HCT116 (cell line): ENCODE measurements at places on chromosomes 6 and 20. TPM values are rescaled to one million over a fixed set of nuclear protein-coding genes. Genes with fewer than 3 reads are reported as not detected.

RIPOR3 gene
- total RNA-seq, result 0.22 TPM

GJA10 gene
- total RNA-seq, result not detected

LGSN gene
- 0.30 TPM for total RNA-seq

GRCh38 chr6:100730001-100730980, 150.8 kb downstream of the ASCC3 start:
- no peak for DNase-seq

DNA sequence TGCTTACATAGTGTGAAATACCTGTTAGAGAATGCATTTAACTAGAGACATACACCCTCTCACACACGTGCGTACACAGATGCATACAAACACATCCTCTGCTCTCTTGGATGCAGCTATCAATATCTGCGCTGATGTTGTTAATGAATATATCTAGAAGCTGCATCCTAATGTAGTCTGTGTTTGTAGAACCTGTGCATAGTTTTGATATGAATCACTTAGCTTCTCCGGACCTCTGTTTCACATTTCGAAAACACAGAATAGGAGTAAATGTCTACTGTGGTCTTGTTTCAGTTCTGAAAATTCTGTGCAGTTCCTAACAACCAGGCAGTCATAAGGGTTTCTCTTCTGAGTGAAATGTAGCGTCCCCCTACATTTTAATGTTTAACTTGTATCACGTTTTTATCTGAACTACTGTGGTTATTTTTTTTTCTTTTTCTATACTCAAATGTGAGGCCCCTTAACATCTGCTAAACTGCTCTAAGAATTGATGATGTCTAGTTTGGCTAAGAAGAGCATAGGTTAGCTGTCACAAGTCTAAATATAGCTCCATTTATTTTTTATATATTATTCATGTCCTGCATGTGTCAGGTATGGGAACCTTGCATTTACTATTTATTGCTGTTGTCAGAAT, 254.5 kb downstream of the TMEM242 start:
- DNase-seq, result no peak

DNA sequence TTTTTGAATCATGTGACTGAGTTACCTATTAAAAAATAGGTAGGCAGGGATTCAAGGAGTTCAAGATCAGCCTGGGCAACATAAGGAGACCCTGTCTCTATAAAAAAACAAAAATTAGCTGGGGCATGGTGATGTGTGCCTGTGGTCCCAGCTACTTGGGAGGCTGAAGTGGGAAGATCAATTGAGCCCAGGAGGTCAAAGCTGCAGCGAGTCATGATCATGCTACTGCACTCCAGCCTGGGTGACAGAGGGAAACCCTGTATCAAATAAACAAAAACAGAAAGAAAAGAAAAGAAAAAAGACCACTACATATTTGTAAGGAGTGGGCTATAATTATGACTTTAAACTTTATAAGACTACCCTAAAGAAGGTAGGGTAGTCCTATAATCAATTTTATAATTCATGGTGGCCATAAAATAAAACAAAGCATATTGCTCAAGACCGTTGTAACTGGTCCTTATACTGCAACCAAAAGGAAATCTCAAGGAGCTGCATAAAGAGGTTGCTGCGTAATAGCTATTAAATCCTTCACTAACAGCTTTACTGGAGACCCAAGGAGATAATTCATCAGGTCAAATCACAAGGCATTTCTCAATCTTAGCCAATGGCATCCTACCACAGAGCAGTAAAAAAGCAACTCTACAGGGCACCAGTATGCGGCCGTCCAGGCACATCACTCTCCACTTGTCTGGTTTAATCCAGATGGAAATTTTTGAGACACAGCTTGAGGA, 13.5 kb downstream of the PIGU start:
- no peak for DNase-seq
